Activated naive CD8-positive, alpha-beta T cell treated with anti-CD3 and anti-CD28 coated beads for 36 hours (primary cell): ENCODE measurements at places on chromosomes 16 and 17.
A peak's percentile ranks its signal among the peaks of the same experiment; 100 is the strongest.

DNA sequence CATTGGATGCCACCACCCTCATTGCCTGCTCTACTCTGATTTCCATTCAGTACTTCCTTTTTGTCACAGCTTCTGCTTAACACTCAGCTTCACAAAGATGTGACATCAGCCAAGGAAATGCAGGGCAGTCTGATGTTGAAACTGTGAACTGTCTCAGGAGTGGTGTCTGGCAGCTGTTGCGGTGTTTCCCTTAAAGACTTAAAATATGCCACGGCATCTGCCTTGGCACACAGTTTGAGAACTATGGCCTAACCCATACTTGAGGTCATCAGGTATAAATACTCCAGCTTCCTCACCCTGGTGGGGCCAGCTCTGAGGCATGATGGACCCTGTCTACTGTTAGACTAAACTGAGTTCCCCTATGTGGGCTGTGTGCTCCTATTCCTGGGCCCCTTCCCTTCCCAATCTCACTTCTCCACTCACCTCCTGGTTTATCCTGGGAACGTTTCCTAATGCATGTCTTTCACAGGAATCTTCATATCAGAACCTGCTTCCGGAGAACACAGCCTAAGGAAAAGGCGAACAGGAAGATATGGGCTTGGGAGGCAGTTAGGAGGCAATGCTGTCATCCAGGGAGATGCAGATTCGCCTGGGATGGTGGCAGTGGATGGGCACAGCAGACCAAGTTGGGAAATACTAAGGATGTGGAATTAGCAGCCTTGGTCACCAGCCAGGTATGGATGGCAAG lies 96.5 kb downstream of the WSCD1 start:
- no peak for DNase-seq

GRCh38 chr17:49209061-49209571 lies 1.3 kb downstream of the GNGT2 start:
- DNase-seq: no peak

DNA sequence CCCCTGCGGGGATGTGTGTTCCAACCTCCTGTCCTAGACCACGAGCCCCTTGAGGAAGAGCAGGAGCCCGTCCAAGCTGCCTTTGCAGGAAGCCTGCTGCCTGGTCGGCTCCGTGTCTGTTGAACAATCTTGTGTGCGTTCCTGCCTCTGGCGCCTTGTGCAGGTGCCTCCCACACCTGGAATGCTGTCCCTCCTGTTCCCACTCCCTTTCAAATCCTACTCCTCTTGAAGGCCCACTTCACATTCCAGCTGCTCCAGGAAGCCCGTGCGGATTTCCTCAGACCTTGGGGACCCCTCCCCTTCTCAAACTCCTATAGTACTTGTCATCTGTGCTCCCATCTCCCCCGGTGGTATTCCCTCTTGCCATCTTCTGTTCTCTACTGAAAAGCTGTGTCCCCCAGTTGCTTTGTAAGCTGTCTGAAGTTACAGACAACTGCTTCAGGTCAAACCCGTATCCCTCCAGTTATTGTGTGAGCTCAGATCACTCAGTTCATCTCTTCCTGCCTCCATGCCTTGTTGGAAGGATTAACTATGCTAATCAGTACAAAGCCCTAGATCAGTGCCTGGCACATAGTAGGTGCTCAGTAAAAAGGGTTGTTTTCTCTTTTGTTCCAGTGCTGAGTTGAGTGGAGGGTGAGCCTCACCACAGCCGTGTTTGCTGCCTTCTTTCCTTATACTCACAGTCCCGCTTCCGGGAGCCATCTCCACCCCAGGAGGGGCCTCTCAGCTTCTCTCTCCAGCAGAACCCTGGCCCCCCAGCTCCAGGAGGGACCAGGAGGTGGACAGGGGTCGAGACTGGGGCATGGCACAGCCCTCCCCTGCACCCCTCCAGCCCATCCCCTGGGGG lies 241.8 kb upstream of the CIBAR2 start:
- no peak for DNase-seq

GRCh38 chr16:54511222-54511731 lies 224.7 kb upstream of the IRX3 start:
- no peak for DNase-seq

DNA sequence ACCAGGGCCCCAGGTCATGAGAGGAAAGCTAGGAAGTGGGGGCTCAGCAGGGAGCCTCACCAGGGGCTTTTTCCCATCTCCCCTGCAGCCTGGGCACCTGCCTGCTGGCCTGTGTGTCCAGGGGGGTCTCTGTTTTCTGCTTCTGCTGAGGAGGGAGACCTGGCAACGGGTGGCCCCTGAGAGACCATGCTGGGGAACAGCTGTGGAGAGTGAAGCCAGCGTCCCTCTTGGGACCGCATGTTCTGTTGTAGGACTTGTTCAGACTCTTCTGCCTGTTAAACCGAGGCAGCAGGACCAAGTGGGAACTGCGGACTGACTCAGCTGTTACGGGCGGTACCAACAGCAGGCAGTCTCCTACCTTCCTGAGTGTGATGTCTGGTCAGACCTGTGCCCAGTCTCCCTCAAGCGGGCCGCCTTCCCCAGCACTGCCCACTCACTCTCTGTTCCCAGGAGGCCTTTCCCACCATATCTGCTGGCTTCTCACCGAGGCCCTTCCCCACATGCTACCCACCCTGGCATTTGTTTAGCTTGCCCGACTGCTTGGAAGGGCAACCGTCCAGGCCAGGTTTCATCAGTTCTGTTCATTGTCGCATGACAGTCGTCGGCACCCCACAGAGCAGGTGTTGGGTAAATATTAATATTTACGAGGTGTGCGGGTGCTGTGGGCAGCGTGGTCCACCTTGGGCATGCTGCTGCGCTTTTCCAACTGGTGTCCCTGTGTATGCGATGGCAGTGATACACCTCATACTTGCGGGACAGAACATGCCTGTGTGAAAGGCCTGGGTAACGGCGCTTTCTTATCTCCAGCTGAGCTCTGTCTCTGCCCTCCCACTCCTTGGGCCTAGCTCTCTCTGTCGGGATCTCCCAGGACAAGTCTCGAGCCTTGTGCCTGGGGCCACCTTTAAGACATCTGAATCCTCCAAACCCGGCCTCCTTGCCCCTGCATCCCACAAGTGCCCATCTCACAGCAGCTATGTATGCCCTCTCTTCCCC lies 69.4 kb downstream of the MPRIP start:
- DNase-seq: no peak

- no peak for DNase-seq
These were observed 5.5 kb downstream of the TMEM132E start for GRCh38 chr17:34584805-34585416.

- no peak for DNase-seq
These were observed 12.1 kb downstream of the PIMREG start for GRCh38 chr17:6456321-6456720.

DNA sequence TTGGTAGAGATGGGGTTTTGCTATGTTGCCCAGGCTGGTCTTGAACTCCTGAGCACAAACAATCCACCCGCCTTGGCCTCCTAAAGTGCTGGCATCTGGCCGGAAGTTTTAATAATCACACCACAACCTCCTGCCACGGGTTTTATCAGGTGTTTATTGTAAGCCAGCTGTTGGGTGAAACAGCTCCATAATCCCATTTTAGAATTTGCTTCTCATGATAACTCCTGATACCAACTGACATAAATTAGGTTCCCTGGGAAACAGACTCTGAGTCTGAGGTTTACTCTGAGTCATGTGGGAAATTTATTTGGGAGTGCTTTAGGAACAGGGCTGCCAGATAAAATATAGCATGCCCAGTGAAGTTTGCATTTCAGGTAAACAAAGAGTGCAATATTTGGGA lies 122.6 kb upstream of the MED13 start:
- no peak for DNase-seq

DNA sequence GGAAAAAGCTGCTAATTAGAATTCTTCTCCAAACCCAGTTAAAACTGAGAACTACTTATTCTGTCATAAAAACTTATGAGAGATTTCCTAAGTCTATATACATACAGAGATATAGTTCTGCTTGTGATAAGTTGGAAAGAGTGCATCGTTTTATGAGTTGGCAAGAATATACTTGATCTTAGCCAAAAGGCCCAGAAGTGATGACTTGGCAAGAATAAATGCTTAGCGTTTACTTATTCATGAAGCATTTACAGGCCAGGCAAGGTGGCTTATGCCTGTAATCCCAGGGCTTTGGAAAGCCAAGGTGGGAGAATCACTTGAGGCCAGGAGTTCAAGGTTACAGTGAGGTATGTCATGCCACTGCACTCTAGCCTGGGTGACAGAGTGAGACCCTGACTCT lies 81.7 kb downstream of the CYB561 start:
- no peak for DNase-seq

GRCh38 chr16:53458635-53459034 lies 24.4 kb downstream of the RBL2 start:
- no peak for DNase-seq

DNA sequence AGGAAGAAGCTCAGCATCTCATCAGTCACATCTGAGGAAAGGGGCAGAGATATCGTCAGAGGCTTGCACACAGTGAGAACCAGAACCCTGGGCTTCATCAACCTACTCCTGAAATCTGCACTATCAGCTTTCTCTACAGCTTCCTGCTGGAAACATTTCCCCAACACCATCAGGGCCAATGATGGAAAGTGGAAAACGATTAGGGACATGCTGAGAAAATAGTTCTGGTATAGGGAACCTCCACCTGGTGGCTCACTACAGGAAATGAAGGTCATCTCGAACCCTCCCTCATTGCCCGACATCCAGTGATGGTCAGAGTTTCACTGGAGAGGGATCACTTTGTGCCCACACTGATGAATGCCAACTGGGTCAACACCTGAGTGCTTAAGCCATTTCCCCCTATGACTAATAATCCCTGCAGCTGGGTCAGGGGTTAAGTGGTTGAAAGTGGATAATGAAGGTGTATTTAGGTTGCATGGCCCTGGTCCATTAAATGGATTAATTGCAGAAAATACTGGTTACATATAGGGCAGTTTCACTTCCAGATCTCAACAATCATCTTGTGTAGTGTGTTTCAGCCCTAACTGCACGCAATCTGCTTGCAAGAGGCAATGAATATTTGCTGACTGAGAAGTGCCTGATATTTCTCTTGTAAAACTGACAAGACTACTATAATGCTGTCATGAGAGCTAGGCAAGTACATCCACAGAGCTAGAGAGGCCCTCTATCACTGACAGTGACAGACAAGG lies 43.1 kb upstream of the GSG1L start:
- DNase-seq: no peak

GRCh38 chr16:1493746-1494094 lies 560 bp downstream of the TELO2 start:
- peak; percentile 20 for DNase-seq

DNA sequence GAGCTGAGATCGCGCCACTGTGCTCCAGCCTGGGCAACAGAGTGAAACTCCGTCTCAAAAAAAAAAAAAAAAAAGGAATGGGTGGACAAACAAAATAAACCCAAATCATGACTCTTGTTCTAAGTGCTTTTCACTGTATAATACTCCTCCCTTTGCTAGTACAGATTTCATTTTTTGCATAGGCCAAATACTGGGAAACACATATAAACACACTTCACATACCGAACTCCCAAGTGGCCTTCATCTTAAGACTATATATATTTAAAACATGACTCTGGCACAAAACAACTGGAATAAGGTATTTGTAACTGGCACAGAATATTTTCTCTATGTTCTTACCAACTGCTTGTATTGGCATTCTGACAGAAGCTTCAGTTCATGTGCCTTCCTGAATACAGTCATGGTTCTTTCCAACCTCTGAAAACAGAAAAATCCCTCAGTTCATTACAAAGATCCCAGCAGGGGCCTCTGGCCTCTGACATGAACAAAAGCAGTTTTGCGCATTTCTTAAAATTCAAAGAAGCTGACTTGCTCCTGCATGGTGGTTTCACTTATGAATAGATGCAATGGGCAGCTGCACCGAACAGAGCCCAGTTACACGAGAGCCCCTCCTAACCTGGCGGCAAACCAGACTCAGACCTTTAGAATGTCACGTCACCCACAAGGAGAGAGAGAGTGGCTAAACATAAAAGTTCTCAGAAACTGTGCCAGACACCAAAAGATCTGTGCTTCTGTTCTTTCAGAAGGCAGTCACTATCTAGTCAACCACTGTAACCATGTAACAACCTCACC lies 19.1 kb upstream of the COPRS start:
- peak; percentile 76 for DNase-seq

DNA sequence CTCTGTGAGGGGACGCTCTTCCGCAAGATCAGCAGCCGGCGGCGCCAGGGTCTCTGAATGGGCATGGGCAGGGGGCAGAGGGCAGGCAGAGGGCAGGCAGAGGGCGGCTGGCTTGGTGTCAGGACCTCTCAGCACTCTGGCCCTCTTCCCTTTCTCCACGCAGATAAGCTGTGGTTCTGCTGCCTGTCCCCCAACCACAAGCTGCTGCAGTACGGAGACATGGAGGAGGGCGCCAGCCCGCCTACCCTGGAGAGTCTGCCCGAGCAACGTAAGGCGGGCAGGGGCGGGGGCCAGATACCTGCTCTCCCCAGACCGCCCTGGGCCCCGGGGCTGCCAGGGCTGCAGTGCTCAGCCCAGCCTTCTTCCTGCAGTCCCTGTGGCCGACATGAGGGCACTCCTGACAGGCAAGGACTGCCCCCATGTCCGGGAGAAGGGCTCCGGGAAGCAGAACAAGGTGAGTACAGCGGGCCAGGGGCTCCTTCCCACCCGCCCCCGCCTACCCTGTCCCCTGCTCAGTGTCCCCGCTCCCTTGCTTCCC lies 4.1 kb downstream of the ELMO3 start:
- no peak for DNase-seq

DNA sequence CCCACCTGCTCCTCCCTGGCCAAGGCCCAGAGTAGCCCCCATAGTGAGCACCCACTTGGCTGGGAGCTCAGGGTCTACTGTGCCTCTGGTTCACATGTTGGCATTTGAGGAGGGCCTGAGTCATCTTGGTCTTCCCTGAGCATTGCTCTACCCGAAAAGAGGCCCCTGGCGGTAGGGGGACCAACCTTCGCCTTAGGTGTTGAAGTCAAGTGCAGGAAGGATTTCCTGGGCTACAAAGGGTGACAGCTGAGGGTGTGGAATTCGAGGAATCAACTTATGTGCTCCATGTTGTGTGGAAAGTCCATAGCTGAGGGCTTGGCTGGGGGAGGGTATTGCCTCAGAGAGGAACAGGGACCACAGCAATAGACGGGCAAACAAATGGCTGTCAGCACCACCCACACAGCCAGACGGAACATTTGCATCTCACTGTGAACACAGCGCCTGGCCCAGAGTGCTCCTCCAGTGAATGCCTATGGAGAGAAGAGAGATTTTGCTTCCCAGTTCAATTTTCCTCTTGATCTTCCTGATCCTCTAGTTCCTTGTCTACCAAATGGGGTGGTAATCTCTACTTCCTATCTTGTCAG lies 35.6 kb upstream of the NGFR start:
- no peak for DNase-seq

DNA sequence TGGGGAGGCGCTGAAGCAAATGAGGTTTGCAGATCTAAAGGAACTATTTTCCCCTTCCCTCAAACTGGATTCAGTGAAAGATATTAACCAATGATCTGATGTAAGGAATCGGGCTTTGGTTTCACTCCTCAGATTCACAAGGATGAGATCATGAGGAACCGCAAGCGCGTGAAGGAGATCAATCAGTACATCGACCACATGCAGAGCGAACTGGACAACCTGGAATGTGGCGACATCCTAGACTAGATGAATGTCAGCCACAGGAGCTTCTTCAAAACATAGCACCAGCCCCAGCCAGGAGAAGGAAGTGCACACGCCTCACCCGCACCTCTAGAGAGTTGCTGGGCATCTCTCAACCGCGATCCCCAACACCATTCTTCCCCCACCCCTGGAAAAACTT lies 22.5 kb downstream of the ATPAF2 start:
- DNase-seq: no peak
